ENCODE measurements at places on chromosomes 3 and 15.

- DNase-seq = no peak
Observed at GRCh38 chr15:67137951-67138848, 72.8 kb downstream of the SMAD3 start.

DNA sequence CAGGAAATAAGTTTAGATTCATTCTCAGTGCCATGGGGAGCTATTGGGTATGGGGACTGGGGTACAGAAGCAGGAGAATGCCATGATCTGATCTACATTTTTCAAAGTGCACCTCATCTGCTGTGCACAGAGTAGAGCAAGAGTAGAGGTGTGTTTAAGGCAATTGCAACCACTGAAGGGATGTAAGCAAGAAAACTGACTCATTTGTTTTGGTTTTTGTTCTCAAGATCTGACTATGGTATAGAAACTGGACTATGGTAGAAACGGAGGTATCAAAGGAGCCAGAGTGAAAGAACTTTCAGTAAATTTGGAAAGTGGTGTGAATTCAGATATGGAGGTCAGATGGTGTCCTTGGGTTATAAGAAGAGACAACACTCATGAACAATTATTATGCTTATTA, 86.2 kb upstream of the CMSS1 start:
- no peak for DNase-seq

DNA sequence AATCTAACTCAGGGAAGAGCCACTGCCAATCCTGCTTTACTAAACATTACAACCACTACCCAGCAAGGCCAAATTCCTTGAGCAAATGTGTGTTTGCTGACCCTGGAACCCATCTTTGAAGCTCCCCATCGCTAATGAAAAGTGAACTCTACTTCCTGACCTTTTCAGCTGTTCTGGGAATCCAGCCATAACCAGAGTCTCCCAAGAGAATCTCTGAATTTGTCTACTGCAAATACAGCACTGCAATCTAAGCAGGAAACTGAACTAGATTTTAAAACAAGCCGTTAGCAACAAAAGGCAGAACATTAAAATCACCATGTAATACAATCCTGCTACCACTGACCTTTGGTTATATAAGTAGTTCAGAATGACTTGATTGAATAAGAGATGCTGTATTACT, 309.2 kb downstream of the MAGI1 start:
- DNase-seq = no peak

GRCh38 chr15:80093854-80094418, 34.5 kb downstream of the ZFAND6 start:
- no peak for DNase-seq

DNA sequence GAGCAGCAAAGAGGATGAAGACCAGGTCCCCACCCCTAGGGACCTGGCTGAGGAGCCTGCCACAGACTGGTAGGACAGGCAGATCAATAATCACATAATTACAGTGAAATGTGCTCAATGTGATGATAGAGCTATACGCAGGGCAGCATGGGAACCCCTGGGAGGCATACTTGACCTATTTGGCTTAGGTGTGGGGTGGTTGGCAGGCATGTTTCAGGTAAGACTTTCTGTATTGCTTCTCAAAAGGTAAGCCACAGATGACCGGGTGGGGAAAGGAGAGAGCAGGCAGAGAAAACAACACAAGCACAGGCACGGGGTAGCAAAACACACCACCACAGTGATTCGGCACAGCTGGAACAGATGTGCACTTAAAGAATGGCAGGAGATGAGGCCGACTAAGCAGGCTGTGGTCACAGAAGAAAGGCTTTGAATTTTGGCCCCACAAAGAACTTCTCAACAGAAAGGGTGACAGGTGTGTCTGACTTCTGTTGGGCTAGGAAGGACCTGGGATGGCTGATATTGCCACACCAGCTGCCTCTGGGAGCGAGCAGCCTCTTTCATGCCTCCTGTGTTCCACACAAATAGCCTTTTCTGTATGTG, 64.1 kb downstream of the ABCC5 start:
- DNase-seq = no peak

DNA sequence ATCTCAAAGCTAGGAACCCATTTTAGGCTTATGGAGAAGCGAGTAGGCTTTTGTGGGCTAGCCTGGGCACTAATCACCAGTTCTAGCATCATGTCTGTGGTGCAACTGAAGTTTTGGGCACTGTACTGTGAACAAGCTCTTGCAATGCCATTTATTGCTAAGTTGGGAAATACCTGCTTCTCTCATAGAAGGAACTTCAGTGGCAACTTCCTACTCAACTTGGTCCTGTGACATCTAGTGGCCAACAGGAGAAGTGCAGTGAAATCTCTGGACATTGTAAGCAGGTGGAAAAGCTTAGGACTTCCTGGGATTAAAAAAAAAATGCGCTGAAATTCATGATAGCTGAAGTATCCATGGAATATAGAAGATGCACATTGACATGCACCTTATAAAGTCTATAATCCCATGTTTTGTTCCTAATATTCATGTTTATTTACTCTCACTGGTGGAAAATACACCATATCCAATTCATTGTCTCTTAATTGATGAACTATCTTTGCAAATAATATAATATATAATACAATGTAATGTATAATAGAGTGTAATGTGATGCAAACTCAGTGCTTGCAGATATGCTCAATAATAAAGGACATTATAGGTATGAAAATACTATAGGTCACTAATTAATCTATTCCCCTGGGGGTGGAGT, 6.5 kb upstream of the ALDH1A3 start:
- no peak for DNase-seq

- DNase-seq = no peak
Observed at GRCh38 chr3:99966662-99967416, 147.5 kb downstream of the FILIP1L start.

GRCh38 chr15:66580643-66581042, 14.8 kb upstream of the LCTL start:
- no peak for DNase-seq

GRCh38 chr3:42612217-42612616, 11.7 kb downstream of the NKTR start:
- DNase-seq = no peak

- no peak for DNase-seq
Observed at GRCh38 chr15:39556461-39556860, 24.4 kb upstream of the THBS1 start.

- DNase-seq = no peak
Observed at GRCh38 chr3:111035902-111036301, 35.7 kb upstream of the NECTIN3 start.
